ENCODE measurements at places on chromosomes 11 and 22.

DNA sequence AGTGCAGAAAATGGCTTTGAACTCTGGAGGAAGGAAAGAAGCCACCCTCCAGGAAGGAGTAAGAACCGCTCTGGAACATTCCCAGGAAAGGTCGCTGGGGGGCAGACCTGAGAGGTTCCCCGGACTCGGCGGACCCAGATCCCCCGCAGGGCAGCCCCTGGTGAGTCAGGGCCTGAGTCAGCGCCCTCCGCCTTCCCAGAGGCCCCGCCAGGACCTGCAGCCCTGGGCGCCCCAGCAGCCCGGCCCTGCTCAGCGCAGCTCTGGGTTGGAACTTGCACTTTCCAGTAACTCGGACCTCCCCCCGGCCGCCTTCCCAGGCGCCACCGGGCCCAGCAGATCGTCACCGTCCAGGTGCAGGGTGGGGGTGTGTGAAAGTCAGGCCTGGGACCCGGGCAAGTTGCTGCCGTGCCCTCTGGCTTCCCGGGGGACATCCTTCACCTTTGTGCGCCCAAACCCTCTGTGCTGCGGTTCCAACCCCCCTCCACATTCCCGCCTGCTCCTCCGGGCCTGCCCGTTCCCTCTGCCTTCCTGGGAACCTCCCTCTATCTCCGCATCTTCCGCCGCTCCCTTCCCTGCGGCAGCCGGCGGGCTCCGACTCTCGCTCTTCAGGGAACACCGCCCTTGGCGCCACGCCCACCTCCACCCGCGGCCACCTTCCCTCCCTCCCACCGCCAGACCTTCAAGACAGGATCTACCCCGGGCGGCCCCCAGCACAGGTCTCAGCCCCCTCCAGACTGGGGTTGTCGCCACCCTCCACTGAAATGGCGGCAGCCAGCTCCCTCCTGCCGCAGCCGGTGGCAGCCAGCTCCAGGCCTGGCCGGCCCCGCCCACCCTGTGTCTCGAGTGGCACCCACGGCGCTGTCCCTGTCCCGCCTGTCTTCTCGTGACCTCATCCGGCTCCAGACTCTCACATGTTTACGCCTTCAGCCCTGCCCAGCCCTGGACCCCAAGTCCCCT lies 36.8 kb upstream of the WNT7B start:
- peak; percentile 81 for DNase-seq

GRCh38 chr11:103892603-103893002 lies 143.8 kb upstream of the DDI1 start:
- no peak for DNase-seq

- DNase-seq, result no peak
Observed at GRCh38 chr11:46390331-46391171, 1.0 kb downstream of the CHRM4 start.

DNA sequence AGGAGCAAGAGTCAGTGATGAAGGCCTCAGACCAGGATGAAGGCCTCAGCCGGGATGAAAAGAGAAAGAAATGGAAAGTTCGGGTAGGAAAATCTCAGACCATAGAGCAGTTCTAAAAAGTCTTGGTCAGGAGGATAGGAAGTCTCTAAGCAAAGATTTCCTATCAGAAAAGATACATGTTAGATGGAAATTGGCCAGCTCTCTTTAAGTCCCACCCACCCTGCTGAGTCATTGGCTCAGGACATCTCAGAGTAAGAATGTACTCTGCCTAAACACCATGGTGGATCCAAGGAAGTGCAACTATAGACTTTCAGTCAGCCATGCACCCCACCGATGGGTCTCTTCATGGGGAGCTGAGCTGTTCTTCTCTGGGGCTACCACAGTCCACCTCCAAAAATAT lies 4.4 kb downstream of the OR8B3 start:
- DNase-seq, result no peak

DNA sequence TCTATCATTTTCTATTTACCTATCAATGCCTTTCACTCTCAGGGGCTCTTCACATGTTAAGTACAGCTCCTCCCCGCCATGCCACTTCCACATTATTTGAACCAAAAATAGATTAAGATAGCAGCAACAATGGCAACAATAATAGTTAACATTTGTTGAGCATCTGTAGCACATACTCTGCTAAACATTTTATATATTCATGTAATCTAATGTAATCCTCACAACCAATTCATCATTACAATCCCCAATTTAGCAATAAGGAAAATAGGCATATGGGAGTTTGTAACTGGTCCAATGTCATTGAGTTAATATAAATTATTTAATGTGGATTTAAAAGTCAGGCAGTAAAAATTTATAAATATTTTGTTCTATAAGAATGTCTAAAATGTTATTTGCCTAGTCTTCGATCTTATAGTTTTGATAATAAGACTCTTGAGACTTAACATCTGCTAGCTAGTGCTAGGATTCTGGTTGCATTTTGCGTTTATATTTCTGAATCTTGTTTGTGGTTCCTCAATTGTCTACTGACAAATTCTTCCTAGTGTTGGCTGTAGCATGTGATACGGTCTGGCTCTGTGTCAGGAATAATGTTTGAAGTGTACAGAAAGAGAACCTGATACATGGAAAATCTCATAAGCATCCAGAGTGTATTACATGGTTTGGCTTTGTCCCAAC lies 621.5 kb upstream of the LUZP2 start:
- DNase-seq, result no peak

- DNase-seq, result no peak
Observed at GRCh38 chr11:73384872-73385689, 8.9 kb downstream of the RELT start.

- DNase-seq, result no peak
Observed at GRCh38 chr11:91066456-91067047, 843.7 kb upstream of the CHORDC1 start.

DNA sequence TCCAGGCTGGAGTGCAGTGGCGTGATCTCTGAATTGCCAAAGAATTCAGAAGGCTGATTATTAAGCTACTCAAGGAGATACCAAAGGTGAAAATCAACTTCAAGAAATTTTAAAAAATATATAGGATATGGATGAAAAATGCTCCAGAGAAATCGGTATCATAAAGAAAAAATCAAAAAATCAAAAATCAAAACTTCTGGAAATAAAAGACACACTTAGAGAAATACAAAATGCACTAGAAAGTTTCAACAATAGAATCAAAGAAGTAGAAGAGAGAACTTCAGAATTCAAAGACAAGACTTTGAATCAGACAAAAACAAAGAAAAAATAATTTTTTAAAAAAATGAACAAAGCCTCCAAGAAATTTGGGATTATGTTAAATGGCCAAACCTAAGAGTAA lies 45.6 kb upstream of the CLTCL1 start:
- no peak for DNase-seq

- DNase-seq, result no peak
Observed at GRCh38 chr11:100824041-100824809, 137.1 kb downstream of the ARHGAP42 start.

- no peak for DNase-seq
Observed at GRCh38 chr11:59898046-59898445, 19.5 kb downstream of the OOSP3 start.

GRCh38 chr11:12706545-12707499 lies 32.6 kb downstream of the TEAD1 start:
- no peak for DNase-seq

DNA sequence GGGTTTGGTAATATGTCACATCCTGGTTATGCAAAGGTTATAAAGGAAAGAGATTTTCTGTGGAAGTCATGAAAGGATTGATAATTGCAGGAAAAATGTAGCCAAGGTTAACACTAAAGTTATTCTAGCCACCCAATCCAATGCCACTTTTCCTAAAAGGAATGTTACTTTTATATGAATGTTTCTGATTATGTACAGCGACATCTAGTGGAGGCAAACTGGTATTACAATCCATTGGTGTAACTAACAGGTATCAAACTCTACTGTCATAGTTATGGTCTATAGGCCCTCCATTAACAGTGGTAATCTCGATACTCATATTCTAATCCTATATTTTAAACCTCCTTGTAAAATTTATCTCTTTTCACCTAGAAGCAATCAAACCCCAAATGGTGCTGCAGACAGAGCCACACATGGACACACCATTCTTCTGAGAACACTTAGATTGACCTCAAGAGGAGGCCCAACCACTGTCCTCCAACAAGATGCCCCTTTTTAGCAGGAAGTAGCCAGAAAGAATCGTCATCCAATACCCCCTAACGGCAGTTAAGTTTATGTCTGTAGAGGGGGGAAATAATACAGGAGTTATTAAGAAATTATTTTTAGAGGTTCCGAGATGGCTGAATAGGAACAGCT lies 74.9 kb upstream of the RAG2 start:
- DNase-seq, result no peak

Data from activated naive CD4-positive, alpha-beta T cell (primary cell).